NCI-H187 treated with DMSO at 0.1 percent for 48 hours (cell line): ENCODE measurements at places on chromosomes 4 and X.

DNA sequence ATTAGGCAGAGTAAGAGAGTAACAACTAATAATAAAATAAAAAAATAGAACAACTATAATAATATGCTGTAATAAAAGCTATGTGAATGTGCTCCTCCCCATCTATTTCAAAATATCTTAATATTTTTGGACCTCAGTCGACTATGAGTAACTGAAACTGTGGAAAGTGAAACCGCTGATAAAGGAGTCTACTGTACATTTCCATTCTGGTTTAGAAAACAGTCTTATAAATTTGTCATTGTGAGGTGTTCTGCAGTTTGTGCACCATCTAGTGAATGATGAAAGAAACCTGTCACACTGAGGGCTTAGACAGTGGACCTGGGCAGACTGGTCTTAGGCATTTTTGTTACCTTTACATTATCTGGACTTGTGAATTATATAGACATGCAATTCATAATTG lies 42.0 kb downstream of the TMEM150C start:
- DNase-seq: no peak

- DNase-seq: no peak
Measured at GRCh38 chr4:124697441-124697840, 15.1 kb downstream of the ANKRD50 start.

DNA sequence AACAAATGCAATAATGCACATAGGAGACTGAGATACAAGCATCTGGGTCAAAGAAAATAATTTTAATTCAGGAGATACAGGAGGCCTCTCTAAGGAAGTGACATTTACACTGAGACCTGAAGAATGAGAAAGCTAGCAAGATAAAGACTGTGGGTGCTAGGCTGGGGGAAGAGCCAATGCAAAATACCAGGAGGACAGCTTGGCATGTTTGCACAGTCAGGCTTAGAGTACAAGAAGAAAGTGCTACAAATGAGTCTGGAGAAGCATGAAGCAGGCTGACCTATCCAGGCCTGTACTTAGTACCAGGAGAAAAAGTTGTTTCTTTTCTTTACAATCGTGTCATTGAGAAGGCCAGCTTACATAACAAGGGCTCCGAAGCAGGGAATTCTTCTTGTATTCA lies 56.9 kb downstream of the GABRB1 start:
- no peak for DNase-seq

GRCh38 chrX:131841496-131842437 lies 181.3 kb upstream of the STK26 start:
- peak; percentile 7 for DNase-seq

DNA sequence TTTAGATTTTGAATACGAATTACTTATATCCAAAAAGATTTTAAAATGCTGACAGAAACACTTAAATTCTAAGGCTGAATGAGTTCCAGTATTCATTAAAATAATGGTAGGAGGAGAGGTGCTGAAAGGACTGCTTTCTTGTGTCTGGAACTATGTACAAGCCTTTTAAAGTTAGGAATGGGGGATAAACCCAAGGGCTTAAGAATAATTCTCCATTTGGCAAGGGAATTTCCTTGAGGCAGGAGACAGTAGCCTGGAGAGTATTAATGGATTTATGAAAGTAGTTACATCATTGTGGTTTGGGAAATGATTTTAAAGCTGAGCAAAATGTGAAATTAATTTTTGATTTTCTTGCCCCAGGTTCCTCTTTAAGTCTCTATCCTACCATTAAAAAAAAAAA lies 266.5 kb upstream of the KCNIP4 start:
- DNase-seq: no peak

DNA sequence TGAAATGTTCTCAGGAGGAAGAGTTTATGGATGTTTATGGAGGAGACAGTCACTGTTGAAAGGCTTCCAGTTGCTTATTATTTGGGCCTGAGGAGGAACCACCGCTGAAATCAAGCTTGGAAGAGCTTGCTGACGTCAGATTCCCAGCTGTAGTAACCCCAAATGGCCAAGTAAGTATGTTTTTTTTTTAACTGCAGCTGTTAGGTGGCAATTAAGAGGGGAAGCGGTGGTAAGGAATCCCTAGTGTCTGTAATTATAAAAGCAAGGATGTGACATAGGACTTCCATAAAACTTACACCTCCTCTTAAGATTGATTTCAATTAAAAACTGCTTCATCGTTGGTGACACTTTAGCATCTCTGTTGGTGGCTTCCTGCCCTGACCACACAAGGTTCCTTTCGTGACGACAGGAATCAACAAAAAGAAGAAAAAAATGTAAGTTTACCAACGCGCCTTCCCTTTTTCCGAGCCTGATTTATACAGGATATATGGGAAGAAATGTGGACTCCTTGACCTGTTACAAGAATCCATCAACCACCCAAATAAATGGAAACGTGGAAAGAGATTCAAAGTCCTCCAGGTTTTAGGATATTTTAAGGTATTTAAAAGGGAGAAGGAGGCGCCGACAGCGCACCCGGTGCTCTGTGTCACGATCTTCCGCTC lies 884 bp downstream of the RELL1 start:
- no peak for DNase-seq

- no peak for DNase-seq
Measured at GRCh38 chrX:3142259-3143042, 101.2 kb downstream of the ARSF start.

- DNase-seq: no peak
Measured at GRCh38 chr4:143701365-143701764, 890 bp upstream of the FREM3 start.

GRCh38 chrX:12685541-12685940 lies 105.7 kb upstream of the PRPS2 start:
- no peak for DNase-seq

DNA sequence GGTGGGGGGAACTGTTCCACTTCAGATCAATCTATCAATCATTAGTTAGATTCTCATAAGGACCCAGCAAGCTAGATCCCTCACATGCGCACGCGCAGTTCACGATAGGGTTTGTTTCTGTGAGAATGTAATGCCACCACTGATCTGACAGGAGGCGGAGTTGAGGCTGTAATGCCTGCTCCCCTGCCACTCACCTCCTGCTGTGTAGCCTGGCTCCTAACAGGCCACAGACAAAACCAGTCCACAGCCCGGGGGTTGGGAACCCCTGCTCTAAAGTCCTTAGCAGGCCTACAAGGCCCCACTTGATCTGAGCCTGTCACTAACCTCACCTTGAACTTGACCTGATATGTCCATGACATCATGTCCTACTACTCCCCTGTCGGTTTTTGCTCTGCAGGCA lies 30.3 kb downstream of the ARL9 start:
- no peak for DNase-seq
